ENCODE measurements at places on chromosomes 3 and 15. TPM values are rescaled to one million over a fixed set of nuclear protein-coding genes. Genes with fewer than 3 reads are reported as not detected.

CTXN2 gene
- 0.05 TPM for total RNA-seq

- no peak for DNase-seq
These were observed 29.5 kb downstream of the ZNF662 start for GRCh38 chr3:42935472-42935871.

DNA sequence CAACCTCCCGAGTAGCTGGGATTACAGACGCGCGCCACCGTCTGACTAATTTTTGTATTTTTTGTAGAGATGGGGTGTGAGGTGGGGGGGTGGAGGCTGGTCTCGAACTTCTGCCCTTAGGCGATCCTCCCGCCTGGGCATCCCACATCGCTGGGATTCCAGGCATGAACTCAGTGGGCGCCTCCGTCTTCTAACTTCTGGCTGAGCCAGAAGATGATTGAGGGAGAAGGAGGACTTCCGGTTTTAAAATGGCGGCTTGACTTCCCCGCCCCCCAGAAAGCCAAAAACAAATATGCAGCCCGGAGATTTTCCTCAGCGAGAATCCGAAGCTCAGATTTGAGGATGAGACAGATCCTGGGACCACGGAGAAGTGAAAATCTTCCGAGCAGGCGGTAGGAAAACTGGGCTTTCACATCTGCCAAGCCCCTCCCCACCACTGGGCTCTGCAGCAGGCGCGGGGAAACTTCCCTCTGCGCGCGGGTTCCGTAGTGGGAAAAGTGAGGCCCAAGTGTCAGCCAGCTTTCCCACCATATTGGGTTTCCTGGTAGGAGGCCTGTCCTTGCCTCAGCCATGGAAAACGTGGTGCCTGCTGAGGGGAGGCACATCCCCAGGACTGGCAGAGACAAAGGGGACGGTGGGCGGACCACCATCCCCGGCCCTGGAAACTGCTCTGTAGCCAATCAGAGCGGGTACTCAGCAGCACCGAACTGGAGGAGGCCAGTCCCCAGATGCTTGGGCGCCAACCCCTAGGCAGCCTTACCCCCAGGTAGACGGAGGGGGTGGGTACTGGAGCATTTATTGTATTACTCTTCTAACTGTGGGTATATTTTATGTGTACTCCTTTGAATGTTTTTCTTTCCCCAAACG lies 17.3 kb downstream of the CHST14 start:
- no peak for DNase-seq

MAGEL2 gene
- total RNA-seq, result not detected

RFT1 gene
- total RNA-seq, result 21.0 TPM

- no peak for DNase-seq
These were observed 64.6 kb downstream of the CRTC3 start for GRCh38 chr15:90594301-90594738.

GRCh38 chr3:108110934-108111333 lies 20.1 kb upstream of the CD47 start:
- DNase-seq, result no peak

PLSCR1 gene
- 52.7 TPM for total RNA-seq

DNA sequence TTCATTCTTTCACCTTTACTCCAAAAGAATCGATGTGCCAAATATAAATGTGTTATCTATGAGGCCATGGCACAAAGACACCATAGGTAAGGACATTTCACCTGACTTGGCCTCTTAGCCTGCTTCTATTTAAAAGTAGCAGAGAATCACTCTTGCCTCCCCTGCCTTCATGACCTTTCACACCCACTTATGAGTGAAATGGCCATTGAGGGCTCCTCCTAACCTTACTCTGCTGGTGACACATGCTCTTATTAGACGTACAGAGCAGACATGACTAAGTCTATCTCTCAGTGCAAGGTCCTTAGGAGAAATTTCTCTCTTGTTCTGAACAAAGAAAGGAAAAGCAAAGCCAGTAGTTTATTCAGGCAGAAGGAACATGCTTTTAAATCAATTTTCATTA lies 150.7 kb downstream of the LRTM1 start:
- no peak for DNase-seq

C2CD4A gene
- total RNA-seq, result 0.15 TPM

P2RY14 gene
- total RNA-seq, result not detected

GRCh38 chr15:23437673-23438072 lies 9.4 kb downstream of the GOLGA6L2 start:
- DNase-seq, result no peak

DNA sequence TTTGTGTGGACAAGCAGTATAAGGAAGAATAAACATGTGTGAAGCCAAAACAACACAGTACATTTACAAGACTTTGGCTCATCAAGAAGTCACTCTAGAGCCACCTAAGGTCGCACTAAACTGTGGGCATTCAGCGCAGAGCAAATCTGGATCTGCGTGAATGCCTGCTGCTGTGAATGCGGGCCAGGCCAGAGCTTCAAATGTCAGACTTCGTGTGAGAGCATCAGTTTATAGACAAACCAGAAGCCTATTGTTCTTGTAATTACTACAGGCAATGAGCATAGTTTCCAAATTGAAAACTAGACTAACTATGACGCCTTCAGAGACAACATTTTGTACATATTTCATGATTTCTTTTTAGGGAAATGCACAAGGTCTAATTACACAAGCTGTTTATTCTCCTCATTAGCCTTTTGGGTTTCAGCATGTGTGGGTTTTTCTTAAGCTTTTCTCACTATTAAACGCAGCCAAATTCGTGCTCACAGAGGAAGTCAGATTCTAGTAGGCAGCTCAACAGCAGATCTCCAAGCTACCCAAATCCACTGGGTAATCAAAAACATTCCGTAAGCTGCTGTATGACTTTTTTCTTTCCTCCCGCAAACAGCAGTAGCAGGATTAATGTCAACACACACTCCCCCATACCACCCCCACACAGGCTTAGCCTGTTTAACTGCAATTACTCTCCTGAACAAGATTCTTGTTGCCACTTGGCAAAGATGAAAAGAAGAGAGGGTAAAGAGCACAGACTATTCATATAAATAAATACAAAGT lies 84.5 kb upstream of the SETMAR start:
- DNase-seq, result no peak

GRCh38 chr15:29871401-29871800 lies 49.1 kb upstream of the TJP1 start:
- DNase-seq, result no peak

DNA sequence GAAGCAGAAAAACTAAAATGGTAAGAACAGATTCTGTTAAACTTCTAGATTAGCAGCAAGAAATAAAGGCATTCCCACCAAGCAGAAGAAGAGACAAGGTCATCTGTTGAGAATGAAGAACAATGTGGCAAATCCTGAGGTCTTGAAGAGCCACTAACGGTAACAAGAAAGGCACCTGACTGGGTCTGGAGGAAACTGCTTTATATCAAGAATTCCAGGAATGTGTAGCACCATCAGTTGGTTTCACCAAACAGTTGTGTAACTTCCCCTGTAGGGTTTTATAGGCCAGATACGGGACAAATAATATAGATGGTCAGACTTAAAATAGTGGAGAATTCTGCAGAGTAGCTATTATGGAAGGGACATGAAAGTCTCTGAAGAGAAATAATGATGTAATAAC lies 57.3 kb downstream of the ACAP2 start:
- no peak for DNase-seq

DPPA2 gene
- total RNA-seq, result not detected

AGBL1 gene
- not detected for total RNA-seq

DNA sequence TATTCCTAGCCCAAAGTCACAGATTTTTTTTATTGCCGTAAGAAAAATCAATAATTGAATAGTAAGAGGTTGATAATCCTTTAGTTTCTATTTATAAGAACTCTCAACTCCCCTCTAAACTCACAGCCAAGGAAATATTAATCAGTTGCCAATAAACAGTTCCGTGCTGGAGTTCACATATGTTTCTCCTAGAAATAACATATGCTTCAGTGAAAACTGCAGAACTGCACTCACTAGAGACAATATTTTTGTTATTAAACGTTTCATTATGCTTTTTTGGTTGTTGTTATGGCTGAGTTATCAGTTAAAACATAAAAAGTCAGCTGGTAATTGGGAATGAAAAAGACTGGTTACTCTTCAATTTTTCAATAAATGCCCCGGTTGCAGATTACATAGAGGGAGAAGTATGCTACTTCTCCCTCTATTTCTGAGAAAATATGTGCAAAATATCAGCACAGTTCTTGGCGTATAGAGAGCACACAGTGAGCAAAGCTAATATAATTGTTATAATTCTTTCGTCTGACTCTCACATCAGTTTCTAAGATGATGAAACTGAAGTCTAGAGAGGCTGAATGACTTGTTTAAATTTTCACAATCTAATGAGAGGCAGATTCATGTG lies 781.2 kb upstream of the GRM7 start:
- no peak for DNase-seq

GRCh38 chr3:155083313-155083905 lies 3.3 kb downstream of the MME start:
- no peak for DNase-seq

PATL2 gene
- total RNA-seq, result 0.49 TPM

GRCh38 chr3:23389089-23389488 lies 186.0 kb downstream of the UBE2E2 start:
- no peak for DNase-seq

COPG1 gene
- 225 TPM for total RNA-seq

DNA sequence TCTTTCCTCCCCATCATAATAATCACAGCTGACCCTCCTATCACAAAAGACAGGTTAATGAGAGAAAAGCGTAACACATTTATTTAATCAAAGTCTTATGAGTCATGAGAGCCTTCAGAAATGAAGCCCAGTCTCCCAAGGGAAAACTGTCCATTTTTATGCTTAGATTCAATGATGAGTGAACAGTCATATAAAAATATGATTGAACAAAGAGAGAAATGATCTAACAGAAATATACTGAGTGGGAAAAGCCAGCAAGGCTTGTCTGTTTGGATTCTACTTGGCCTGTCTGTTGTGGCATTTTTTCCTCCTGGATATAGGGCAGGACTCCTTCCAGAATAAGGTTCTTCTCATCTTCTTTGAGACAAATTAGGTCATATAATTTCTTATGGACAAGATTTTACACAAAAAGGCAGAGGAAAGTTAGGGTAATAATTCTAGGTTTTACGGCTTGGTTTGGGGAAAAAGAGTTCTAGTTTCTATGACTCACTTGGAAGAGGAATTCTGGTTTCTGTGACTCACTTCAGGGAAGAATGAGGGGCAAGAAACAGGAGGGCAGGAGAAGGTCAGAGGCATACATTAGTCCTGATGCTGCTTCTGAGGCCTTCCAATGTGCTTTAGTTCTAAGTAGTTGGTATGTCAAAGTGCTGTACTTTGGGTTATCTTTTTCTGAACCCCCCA lies 534.2 kb downstream of the ZIC1 start:
- no peak for DNase-seq

- no peak for DNase-seq
These were observed 44.0 kb upstream of the ALCAM start for GRCh38 chr3:105322570-105323273.

- DNase-seq, result no peak
These were observed 120.3 kb downstream of the FMN1 start for GRCh38 chr15:33074212-33074611.

CHST2 gene
- total RNA-seq, result 0.26 TPM

- no peak for DNase-seq
These were observed 52.8 kb upstream of the NSMCE3 start for GRCh38 chr15:29322415-29322814.

HESX1 gene
- 1.1 TPM for total RNA-seq

CEP152 gene
- total RNA-seq, result 13.9 TPM

GRCh38 chr3:157065201-157065600 lies 94.7 kb downstream of the CCNL1 start:
- no peak for DNase-seq

PLA2G4E gene
- total RNA-seq, result not detected

DNA sequence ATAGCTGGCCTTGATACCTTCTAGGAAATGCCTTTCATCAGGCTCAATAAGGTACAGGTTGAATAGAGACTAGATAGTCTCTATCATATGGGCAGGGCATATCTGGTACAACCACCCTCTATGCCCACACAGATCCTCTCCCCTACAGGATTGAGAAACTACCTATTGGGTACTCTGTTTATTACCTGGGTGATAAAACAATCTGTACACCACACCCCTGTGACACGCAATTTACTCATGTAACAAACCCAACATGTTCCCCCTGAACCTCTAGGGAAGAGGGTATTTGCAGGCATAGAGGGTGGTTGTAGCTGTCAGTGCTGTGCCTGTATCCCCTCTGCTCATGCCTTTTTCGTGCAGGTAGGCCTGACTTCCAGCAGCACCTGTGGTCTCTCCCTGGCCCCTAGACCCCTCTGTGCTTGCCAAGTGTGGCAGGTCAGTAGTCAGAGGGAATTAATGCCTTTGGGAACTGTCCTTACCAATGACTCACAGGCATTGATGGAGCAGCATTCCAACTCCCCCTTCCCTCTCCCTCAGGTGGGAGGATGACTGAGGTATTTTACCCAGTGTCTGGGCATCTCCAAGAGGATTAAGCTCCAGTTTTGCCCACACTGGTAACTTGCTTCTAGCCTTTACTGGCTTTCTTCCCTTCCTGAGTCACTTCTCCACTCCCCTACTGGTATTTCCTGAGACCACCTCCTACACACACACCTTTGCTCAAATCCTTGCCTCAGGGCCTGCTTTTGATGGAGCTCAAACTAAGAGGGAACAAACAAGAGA lies 18.3 kb downstream of the CLSTN2 start:
- DNase-seq, result no peak
